ENCODE measurements at places on chromosomes 7 and 10. TPM values are rescaled to one million over a fixed set of nuclear protein-coding genes. Genes with fewer than 3 reads are reported as not detected.

GRCh38 chr7:138257459-138258196 is 181.4 kb downstream of the AKR1D1 start:
- no peaks in the 10 kb centered on the region for H3K4me1 ChIP-seq

DNA sequence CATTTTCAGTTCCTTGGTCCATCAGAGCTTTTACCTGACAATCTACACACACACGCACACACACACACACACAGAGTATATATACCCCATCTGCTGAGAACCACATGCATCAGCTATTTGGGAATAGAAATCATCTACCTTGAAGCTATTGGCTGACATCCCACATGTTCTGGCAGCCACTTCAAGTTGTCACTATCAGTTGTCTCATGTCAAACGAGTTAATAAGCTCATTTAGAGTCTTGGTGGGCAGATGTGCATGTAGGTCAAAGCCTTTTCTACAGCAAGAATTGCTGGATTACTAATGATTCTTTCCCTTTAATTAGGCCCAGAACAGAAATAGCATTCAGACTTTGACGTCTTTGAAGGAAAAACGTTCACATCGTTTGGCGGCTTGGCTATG is 36.8 kb downstream of the COL28A1 start:
- no peaks in the 10 kb centered on the region for H3K36me3 ChIP-seq
- no peak for DNase-seq
- no peak overlapping the region for H3K27ac ChIP-seq
- H3K4me3 ChIP-seq = no peak overlapping the region
- no peaks in the 10 kb centered on the region for H3K4me1 ChIP-seq
- no peaks in the 10 kb centered on the region for H3K27me3 ChIP-seq

- no peak for DNase-seq
- H3K27ac ChIP-seq = no peak overlapping the region
- H3K36me3 ChIP-seq = no peaks in the 10 kb centered on the region
- no peak overlapping the region for H3K4me3 ChIP-seq
- H3K4me1 ChIP-seq = no peaks in the 10 kb centered on the region
These were observed 24.7 kb upstream of the YAE1 start for GRCh38 chr7:39541511-39541910.

GRCh38 chr7:103123529-103123928 is 25.4 kb downstream of the NAPEPLD start:
- no peak overlapping the region for H3K4me3 ChIP-seq
- H3K4me1 ChIP-seq = no peaks in the 10 kb centered on the region
- H3K27ac ChIP-seq = no peak overlapping the region
- no peaks in the 10 kb centered on the region for H3K27me3 ChIP-seq
- no peak for DNase-seq
- H3K36me3 ChIP-seq = peaks cover 35% of the 10 kb centered on the region

METTL27 gene
- total RNA-seq = not detected

TMEM196 gene
- not detected for total RNA-seq

ARL3 gene
- total RNA-seq = 7.4 TPM
